ENCODE measurements at places on chromosomes 7 and 10.

DNA sequence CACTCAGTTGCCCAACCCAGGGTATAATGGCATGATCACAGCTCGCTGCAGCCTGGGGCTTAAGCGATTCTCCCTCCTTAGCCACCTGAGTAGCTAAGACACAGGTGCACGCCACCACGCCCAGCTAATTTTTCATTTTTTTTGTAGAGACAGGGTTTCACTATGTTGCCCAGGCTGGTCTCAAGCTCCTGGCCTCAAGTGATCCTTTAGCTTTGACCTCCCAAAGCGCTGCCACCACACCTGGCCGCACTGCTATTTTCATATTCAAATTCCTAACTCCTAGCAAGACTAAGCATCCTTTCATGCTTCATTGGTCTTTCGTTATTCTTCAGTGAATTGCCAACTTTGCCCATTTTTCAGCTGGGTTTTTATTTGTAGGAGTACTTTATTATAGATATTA, 30.4 kb upstream of the DAGLB start:
- no peak for DNase-seq

DNA sequence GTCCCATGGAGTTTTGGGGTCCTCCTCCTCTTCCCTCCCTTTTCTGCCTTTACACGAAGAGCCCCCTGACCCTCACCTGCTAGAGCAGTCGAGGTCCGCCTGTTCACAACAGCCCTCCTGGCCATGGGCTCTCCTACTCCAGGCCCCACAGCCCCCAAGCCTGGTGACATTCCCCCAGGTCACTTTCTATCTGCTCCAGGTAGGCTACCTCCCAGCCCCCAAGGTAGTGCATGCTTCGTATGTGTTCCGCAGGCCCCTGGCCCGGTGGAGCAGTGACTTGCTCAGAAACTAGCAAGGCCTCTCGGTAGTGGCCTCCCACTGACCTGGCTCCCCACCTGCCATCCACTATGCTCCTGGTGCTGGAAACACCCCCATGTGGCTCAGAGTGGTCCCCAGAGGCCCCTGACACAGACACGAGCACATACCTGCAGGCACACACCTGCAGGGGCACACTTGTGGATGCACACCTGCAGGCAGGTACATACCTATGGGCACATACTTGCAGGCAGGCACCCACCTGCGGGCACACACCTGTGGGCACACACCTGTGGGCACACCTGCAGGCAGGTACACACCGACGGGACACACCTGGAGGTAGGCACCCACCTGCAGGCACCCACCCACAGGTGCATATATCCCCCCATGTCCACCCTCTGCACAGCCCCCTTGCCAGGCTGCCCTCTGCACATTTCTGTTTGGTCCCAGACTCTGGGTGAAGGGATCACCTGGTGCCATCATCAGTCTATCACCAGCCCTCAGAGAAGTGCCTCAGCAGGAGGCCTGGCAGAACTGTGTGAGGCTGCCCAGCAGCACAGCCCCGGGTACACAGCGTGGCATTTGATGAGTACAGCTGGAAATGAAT, 322.5 kb downstream of the PTPRN2 start:
- DNase-seq: no peak

- no peak for DNase-seq
These were observed 2.7 kb upstream of the IQUB start for GRCh38 chr7:123537026-123537642.

DNA sequence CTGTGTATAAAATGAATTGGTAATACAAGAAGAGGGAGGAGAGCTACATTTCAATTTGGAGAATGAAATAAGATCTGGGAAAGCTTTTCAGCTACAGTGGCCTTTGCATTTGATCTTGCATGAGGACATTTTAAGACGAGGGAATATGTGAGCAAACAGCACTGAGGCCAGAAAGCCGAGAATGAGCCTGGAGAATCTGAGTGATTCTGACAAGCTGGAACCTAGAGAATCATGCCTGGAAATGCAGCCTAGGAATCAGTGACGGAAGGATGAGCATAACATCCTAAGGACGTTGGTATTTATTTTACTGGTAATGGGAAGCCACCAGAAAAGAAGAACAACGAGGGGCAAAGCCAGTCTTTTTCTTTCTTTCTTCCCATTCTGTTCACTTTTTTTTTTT, 44.3 kb downstream of the ARL5B start:
- no peak for DNase-seq
